ENCODE measurements at places on chromosomes 7 and 10.

GRCh38 chr7:140034421-140034820 lies 28.3 kb downstream of the PARP12 start:
- DNase-seq = no peak

DNA sequence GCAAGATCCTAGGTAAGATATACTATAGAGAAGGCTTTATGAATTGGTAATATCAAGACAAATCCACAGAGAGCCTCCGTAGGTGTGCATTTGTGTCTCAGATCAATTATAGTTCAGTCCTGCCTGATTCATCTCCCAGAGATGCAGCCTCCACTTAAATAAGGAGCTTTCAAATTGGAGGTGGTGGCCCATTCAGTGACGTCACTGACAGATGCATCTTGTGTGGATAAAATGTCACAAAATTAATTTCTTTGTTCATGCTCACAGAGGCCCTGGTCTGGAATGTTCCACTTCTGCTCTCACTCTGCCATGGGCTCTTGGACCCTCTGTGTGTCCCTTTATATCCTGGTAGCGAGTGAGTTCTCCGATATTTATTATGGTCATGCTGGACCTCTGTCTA lies 157.1 kb upstream of the PRSS58 start:
- DNase-seq = no peak

DNA sequence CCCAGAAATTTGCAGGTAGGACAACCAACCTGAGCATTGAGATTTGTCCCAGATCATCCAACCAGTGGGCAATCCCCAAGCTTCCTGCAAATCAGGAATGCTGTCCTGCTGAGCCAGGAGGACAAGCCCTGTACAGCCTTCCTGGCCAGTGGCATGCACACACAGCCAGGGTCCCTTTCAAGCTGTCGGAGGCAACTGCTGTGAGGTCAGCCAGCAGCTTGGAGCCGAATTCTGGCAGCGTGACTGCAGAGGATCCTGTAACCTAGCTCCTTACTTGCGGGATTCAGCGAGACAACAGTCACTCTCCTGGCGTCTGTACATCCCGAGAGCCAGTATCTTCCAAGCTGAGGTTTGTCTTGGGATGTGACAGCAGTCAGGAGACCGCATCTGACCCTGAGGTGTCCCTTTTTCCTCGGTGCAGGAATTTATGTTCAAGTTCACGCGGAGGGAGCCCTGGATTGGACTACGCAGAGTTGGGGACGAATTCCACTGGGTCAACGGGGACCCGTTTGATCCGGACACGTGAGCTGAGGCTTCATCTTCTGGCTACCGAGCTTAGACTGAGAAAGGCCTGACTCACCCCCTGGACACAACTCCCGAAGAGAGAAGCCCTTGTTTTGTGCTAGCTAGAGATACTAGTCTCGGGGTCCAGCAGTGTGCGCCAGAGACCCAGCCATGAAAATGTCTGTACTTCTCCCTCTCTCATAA lies 18.3 kb downstream of the CLEC2L start:
- no peak for DNase-seq

DNA sequence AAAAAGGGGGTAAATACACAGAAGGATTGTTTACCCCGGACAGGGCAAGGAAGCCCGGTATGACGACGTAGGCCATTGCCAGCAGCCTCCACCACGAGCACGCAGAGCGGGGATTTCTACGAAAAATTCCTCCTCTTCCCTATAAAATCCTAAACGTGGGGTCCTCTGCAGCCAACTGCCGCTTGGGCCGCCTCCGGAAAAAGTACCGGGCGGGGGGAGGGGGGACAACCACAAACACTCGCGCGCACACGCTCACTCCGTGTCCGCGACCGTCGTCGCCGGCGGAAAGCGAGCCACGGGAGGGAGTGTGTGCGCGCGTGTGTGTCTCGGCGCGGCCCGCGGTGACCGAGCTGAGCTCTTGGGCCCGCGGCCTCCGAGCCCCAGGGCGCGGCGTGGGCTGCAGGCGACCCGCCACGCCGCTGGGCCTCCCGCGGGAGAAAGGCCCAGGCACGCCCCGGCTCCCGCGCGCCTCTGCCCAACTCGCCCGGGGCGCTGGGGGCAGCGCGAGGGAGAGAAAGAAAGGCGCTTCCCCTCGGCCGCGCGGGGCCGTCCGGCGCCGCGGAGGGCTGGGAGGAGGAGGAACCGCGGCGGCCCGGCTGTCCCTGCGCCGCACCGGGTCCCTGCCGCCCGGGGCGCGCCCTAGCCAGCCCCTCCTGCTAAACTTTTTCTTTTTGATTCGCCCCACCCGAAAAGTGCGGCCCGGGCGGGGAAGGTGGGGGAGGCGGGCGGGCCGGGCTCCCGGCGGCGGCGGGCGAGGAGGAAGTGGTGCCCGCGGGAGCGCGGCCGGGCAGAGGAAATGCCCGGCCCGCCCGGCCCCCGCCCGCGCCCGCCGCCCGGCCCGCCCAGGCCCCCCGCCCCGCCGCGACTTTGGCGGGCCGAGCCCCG lies 1.5 kb downstream of the CTBP2 start:
- DNase-seq = no peak

DNA sequence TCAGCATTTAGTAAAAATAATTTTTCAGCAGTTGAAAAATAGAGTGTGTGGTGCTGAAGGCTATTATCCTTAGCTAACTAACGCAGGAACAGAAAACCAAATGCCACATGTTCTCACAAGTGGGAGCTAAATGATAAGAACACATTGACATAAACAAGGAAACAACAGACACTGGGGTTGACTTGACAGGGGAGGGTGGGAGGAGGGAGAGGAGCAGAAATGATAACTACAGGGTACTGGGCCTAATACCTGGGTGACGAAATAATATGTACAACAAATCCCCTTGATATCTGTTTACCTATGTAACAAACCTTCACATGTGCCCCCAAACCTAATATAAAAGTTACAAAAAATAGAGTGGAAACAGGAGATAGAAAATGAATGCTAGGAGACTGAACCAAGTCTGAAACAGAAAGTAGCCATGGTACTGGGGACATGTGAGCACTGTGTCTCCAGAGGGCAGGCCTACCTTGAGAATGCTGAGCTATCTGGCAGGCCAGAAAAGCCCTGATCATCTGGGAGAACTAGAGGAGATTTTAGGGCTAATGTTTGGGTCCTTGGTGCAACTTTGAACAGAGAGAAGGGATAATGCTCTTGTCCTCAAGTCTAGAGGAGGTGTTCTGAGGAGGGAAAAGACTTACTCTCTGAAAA lies 4.7 kb upstream of the EFCAB10 start:
- no peak for DNase-seq

- no peak for DNase-seq
Measured at GRCh38 chr7:48452218-48452617, 281.0 kb downstream of the ABCA13 start.

- no peak for DNase-seq
Measured at GRCh38 chr7:134890246-134891240, 95.8 kb upstream of the AGBL3 start.

Measured in WERI-Rb-1 (cell line).